Mesendoderm (in vitro differentiated cells): ENCODE measurements at places on chromosomes 16 and 17.

- no peak for DNase-seq
These were observed 10.6 kb upstream of the KCTD5 start for GRCh38 chr16:2671741-2672140.

GRCh38 chr16:88883946-88884345 lies 17.5 kb upstream of the PABPN1L start:
- no peak for DNase-seq

GRCh38 chr17:44910231-44911106 lies 4.8 kb downstream of the GFAP start:
- DNase-seq: no peak

- no peak for DNase-seq
These were observed 22.6 kb upstream of the FAM20A start for GRCh38 chr17:68623811-68624210.

DNA sequence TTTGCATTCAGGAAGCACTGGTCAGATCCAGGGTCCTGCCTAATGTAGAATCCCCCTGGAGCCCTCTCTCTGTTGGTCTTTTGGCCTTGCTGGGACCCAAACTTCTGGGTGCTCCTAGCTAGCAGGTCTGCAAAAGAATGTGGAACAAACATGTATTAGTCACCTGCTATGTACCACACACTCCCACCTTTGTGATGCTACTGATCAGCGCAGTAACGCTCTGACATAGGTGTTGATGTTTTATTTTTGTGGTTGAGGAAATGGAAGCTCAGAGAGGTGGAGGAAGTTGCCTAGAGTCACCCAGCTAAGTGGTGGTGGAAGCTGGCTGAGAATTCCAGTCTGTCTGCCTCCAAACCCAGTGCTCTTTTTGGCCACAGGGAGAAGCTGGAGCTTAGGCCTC lies 35.8 kb upstream of the LGALS9 start:
- no peak for DNase-seq

- no peak for DNase-seq
These were observed 13.3 kb downstream of the EIF4A3 start for GRCh38 chr17:80133626-80133970.

DNA sequence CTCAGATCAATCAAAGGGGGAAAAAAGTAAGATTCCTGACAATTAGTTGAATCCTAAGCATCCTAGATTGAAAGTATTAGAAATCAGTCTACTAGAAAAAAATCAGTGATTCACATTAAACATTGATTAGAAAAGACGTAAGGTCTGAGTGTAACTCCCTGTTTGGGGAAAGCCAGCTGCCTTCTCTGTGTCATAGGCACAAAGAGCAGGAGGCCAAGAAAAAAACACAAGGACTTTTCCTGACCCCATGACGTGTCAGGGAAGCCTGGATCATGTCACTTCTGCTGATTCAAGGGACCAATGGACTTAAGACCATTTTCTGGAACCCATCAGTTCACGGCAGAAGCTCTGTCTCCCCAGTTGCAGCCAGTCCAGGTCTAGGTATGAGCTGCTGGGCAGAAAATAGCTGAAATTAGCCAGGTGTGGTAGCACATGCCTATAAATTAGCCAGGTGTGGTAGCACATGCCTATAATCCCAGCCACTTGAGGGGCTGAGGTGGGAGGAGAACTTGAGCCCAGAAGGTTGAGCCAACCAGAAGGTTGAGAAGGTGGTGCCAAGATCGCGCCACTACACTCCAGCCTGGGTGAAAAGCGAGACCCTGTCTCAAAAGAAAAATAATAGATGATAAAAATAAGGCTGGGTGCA lies 35.9 kb downstream of the RANBP10 start:
- no peak for DNase-seq

GRCh38 chr17:51598824-51599223 lies 338.5 kb downstream of the UTP18 start:
- DNase-seq: peak; percentile 22

DNA sequence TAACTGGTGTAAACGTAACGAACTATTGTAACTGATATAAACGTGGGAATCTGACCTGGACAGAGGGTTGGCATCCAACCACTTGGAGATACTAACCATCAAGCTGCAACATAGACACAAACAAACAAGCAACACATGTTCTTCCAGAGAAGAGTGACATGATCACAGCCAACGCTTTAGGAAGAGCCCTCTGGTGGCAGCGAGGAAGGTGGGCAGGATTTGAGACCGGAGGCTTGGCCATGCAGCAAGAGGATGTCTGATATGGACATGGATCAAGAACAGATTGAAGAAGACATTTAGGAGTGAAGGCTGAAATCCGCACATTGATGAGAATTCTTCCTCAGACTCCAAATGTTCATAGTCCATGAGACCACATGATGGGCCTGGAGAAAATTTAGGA lies 40.3 kb upstream of the TNRC6A start:
- DNase-seq: peak; percentile 74

DNA sequence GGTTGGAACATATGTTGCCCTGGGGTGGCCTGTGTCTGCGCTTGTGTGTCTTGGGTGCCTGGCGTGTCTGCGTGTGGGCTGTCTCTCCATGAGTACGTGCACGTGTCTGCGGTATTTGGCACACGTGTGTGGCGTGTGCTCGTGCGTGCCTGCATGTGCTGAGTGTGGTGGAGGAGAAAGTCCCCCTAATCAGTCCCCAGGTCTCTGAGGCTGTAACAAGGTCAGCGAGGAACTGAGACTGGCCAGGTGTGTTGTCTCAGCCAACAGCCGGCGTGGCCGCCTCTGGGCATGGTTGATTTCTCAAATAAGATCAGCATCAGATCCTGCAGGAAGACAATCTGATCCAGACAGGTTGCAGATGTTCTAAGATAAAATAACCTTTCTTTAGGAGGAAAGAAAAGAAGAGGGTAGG lies 3.5 kb upstream of the CPNE7 start:
- no peak for DNase-seq

DNA sequence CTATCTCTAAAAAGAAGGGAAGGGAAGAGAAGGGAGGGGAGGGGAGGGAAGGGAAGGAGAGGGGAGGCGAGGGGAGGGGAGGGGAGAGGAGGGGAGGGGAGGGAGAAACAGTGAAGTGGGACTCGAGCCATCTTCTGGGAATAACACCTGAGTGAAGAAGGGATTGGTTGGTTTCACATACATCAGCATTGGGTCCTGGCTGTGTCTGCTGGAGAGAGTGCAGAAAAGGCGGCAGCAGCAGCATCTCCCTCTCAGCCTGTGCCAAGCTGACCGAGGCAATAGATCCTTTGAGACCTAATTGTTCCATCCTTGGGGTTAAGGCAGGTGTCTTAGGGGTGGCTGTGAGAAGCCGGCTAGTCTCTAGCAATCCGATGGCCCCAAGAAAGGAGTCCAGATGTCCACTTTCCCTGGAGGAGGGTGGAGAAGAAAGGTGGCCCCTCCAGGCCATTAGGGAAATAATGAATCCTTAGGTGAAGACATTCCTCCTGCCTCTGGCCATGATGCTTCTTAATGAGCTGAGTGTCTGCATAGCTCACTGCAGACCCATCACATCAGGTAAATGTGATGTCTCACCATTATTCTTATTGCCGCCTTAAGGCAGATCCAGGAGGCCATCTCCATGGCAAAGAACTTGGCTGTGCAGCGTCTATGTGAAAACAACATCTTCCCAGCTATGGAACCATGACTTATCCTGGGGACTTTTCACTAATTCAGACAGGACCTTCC lies 71.6 kb downstream of the WIPI1 start:
- no peak for DNase-seq

GRCh38 chr17:14352136-14352535 lies 51.3 kb downstream of the HS3ST3B1 start:
- no peak for DNase-seq

GRCh38 chr16:59397638-59398037 lies 663.5 kb upstream of the GOT2 start:
- DNase-seq: no peak

- no peak for DNase-seq
These were observed 11.2 kb downstream of the RTN4RL1 start for GRCh38 chr17:2013994-2014317.

DNA sequence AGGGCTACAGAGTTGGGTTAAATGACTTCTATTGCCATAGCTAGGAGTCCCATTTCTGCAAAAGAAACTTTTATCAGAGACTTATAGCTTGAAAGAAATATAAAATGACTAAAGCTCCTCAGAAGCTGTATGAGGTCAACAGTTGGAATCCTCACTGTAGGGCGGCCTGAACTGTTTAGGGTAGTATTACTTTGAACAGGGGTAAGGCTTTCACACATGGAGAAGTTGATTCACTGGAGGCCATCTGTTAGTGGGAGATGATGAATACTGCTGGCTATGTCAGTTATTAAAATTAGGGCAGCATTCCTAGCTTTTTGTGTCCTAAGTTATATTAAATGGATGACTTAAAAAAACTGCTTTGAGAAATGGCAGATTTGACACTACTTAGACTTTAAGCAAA lies 6.0 kb downstream of the TTC19 start:
- DNase-seq: no peak

- DNase-seq: no peak
These were observed 45.9 kb downstream of the SRCIN1 start for GRCh38 chr17:38559880-38560230.

DNA sequence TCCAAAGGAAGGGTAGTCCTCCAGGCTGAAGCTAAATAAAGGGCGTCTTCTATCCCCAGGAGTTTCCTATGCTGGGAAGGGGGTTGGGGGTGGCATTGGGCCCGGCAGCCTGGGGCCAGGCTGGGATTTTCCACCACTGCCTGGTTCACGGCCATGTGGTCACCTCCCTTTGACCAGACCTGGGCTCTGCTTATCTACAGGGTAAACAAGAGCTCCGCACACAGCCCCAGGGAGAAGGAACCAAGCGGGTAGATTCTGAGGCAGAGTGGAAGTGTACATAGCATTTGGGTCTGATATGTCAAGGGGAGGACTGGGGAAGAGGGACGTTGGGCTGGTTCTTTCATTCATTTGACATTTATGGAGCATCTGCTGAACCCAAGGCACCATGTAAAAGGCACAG lies 27.2 kb upstream of the TMEM220 start:
- no peak for DNase-seq

- DNase-seq: peak; percentile 84
These were observed 24.0 kb downstream of the LLGL2 start for GRCh38 chr17:75549246-75550138.

DNA sequence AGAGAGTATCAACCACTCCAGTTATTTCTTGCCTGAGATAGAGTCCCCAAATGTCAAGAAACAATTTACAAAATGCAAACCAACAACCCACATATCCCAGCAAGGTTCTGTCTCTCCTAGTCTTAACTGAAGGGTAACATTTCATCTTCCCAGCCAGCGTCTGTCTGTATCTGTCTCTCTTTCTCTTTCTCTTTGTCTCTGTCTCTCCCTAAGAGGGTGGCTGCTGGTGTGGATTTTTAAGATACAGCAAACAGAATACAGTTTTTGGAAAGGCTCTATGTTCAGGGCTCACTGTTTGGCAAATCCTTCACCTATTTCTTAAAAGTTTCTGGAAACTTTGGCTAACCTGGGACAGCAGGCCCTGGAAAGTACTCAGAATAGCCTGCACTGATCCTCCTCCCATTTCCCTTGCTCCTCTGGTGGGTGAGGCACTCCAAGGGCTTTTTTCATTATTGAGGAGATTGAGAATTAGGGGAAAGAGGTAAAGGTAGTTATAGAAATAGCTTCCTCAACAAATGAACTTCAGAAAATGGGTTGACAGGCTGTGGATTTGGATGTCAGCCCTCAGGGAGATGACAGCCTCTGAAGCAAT lies 6.2 kb downstream of the HOXB4 start:
- no peak for DNase-seq

- DNase-seq: peak; percentile 40
These were observed 527 bp downstream of the CIAPIN1 start for GRCh38 chr16:57446531-57447185.

DNA sequence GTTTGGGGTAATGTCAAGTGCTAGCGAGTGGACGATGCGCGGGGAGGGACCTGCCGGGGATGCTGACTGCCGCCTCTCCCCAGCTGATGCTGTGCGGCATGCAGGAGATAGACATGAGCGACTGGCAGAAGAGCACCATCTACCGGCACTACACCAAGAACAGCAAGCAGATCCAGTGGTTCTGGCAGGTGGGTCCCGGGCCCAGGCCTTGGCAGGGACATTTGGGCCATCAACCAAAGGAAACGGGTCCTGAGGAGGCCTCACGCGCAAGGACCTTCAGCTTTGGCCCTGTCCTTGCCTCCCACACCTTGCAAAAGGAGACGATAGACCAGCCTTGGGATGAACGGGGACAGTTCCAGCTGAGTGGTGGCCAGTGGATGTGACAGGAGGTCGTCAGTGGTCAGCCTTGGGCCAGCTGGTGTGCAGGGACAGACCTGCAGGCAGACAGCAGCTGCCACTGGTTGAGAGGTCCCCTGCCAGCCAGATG lies 13.6 kb upstream of the CLEC18A start:
- DNase-seq: peak; percentile 41

- no peak for DNase-seq
These were observed 77.4 kb upstream of the MAF start for GRCh38 chr16:79677799-79678530.

DNA sequence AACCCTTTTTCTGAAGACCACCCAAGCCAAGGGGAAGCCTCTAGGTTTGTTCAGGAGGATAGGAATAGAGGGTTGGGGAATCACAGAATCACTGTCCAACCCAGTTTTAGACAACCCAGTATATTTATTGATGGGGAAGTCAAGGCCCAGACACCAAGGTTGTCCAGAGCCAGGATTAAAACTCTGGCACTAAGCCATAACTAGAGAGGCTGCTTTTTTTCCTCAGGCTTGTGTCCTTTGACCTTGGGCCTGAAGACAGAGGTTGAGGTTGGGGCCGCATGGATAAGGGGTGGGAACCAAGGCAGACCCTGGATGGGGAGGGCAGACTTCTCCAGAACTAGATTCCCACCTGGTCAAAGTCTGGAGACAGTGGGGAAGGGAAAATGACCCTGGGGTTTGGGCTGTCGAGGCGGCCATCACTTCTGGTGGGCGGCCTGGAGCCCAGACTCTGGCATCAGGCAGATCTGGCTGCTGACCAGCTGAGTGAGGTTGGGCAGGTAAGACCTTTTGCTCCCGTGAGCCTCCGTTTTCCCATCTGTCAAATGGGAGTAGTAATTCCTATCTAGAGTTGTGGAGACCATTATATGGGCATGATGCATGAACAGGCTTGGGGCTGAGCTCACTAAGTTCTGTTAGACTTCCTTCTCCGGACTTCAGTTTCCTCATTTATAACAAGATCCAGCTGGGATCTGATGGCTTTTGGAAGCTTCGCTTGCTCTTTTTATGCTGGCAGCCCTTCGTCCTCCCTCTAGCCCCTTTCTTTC lies 17.9 kb downstream of the IGFBP4 start:
- DNase-seq: no peak

- DNase-seq: no peak
These were observed 115.1 kb upstream of the CCL2 start for GRCh38 chr17:34140006-34140405.

GRCh38 chr16:31569360-31569717 lies 41.6 kb downstream of the AHSP start:
- DNase-seq: no peak
